ENCODE measurements at places on chromosomes 7 and 10.

GRCh38 chr7:143015084-143015483 lies 11.8 kb downstream of the OR9A2 start:
- no peak for DNase-seq

GRCh38 chr10:36373424-36374096 lies 731.5 kb upstream of the FZD8 start:
- no peak for DNase-seq

GRCh38 chr10:72720814-72721660 lies 29.1 kb downstream of the MCU start:
- DNase-seq = no peak

GRCh38 chr7:106418094-106418493 lies 133.3 kb upstream of the NAMPT start:
- peak; percentile 91 for DNase-seq

GRCh38 chr7:87075671-87076404 lies 16.4 kb upstream of the ELAPOR2 start:
- DNase-seq = no peak

GRCh38 chr10:62022830-62023229 lies 121.3 kb downstream of the ARID5B start:
- no peak for DNase-seq

DNA sequence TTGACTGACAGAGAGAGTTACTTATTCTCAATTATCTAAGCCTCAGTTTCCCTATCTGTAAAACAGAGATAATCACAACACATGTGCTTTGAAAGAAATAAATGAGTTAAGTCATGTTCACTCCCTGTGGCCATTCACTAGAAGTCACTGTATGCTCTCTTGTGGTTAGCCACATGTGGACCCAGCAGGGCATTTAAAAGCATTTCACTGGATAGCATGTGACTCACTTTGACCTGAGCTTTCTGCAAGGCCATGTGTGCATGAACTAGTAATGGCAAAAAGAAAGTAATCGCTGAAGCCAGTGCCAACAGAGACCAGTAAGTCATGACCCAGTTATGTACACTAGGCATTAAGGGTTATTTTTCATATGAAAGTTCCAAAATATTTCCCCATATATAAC lies 557.0 kb upstream of the IGFBP3 start:
- no peak for DNase-seq

DNA sequence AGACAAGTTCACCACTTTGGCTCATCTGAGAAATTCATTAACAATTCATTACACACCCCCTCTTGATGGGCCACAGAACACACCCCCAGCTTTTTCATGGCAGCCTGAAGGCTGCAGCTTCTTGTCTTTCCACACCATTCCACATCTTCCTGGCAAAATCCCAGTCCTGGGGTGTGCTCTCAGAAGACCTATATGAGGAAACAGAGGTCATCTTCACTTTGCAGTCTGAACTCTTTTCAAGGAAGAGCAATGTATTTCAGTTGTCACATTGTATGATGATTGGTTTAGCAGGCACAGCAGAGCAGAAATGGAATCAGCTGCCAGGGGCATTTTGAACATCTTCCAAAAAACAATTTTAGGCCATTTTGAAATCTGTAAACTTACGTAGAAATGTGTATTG lies 7.8 kb upstream of the LRRC27 start:
- DNase-seq = no peak

- no peak for DNase-seq
Observed at GRCh38 chr10:104498347-104499081, 142.6 kb upstream of the SORCS3 start.

DNA sequence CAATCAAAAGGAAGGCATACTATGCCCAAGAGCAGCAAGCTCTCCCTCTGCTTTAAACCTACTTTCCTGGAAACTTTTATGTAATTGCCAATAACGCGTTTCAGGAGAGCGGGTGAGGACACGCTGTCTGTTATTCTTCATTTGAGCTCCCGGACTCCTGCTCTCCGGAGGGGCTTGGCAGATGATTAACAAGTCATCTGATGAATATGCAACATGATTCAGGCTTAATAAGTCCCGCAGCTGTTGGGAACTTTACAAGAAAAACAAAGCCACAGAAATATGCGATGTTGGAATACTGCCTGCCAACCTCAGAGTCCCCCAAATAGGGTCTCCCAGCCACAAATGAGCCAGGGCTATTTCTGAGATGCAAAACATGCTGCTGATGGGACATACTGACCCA lies 348.0 kb downstream of the GPAM start:
- no peak for DNase-seq

GRCh38 chr10:52066383-52066782 lies 247.7 kb upstream of the DKK1 start:
- no peak for DNase-seq

DNA sequence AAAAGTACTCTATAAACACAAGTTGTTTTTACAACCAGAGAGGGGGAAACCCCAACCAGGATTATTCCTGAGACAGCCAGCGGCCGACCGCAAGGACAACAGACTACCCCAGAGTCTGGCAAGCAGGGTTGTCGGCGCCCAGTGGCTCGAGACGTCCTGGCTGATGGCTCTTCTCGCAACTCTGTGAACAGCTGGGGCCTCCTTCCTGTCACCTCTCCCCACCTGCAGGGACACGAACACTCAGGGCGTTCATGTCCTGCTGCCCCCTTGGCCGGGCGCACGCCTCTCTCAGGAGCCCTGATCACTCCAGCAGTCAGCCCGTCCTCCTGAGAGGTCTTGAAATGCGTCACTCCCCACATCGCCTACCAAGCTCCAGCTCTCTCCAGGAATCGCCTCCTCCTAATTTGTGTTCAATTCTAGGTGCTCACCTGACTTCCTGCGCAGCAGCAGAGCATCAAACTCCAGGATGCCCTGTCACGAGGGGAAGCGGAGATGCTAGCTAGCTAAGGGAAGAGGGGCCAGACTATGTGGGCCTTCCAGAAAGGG lies 66.4 kb upstream of the TNRC18 start:
- DNase-seq = no peak

DNA sequence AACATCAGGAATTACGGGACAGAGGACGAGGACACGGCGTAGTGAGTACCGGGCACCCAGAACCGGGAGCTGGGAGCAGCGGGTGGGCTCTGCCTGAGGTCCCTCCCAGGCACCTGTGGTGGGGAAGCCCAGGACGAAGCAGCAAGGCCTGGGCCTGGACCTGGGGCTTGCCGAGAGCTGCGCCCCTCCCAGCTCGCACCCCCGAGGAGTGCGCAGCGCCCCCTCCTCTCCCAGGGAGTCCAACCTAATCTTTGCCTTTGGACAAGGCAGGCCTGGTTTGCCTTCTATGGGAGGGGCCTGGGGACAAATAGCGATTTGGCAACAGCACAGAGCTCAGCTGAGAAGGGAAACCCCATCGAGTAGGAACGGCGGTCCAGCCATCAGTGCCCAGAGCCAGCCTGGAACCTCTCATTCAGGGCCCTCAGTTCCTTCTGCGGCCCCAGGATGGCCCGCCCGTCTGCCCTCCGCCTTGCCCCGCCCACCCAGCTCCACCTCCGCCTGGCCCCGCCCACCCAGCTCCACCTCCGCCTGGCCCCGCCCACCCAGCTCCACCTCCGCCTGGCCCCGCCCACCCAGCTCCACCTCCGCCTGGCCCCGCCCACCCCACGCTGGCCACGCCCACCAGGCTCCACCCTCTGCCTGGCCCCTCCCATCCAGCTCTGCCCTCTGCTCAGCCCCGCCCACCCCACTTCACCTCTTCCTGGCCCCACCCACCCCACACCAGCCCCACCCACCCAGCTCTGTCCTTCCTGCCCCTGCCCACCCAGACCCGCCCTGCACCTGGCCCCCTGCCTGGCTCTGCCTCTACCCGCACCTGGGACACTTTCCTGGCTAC lies 32.5 kb upstream of the KNDC1 start:
- DNase-seq = no peak

DNA sequence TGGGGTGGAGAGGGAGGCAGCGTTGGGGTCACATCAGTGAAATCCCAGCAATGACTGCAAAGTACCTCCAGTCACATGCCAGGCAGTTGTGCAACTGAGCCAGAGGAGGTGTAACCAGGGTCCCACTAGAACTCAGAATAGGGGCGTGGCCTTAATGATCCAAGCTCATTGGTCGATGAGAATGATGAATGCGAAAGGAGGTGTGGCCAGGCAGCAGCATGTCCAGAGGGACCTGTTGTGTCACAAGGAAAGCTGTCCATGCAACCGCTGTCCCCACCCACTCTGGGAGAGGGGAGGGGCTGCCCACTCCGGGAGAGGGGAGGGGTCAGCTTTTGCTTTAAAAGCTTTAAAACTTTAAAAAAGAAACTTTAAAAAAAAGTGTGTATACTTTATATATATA lies 25.3 kb upstream of the MTPAP start:
- DNase-seq = no peak

DNA sequence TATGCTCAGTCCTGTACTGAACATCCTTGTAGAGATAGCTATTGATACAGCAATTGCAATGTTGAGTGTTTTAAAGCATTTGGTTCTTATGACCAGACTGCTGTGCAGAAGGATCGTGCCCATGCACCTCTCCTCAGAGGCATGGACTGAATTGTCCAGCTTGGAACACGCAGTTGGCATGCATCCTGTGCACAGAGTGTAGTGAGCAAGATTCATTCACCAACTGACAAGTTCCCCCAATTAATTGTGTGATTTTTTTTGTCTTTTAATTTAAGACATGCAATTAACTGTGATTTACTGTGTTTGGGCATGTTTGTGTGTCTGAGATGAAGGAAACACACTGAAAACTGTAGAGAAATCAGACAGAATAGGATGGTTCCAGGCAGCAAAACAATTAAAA lies 323.7 kb downstream of the CDK14 start:
- DNase-seq = no peak

- no peak for DNase-seq
Observed at GRCh38 chr7:44057849-44058758, 7.3 kb downstream of the PGAM2 start.

DNA sequence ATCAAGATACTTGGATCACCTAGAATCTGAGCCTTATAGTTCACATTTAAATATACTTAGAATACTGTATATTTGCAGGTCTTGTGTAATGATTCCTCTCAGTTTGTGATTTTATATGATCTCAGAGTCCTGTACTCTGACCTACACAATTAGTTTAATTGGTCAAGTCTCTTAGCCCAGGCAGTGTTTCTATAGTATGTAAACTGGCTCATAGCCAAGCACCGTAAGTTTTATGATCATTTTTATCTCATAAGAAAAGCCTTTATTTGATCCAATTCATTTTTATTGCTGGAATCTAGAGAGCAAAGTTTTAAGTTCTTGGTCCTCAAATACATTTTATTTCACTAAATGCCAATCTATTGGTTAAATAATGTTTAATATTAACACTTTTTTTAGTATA lies 242.2 kb downstream of the MALRD1 start:
- DNase-seq = no peak

DNA sequence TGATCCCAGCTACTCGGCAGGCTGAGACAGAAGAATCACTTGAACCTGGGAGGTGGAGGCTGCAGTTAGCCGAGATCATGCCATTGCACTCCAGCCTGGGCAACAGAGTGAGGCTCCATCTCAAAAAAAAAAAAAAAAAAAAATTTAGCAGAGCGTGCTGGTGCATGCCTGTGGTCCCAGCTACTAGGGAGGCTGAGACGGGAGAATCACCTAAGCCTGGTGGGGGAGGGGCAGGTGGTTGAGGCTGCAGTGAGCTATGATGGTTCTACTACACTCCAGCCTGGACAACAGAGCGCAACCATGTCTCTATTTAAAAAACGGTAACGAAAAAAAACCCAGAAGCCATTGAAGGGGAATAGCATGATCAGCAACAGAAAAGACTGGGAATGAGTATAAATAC lies 89.9 kb downstream of the ARHGAP12 start:
- DNase-seq = no peak

DNA sequence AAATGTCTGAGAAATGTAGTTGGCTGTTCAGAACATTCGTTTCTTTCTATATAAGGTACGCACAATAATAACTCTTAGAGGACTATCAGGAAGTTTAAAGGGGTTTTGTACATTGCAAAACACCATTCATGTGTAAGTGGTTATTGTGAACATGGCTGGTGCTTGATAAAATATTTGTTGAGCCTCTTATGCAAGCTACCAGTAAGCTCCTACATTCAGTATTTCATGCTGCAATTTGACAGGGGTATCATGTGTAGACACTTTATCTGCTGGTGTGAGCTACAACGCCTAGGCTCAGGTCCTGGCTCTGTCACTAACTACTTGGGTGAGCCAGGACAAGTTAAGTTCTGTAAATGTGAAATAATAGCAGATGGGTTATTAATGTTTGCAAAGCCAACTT lies 75.5 kb downstream of the MAP3K8 start:
- DNase-seq = no peak

DNA sequence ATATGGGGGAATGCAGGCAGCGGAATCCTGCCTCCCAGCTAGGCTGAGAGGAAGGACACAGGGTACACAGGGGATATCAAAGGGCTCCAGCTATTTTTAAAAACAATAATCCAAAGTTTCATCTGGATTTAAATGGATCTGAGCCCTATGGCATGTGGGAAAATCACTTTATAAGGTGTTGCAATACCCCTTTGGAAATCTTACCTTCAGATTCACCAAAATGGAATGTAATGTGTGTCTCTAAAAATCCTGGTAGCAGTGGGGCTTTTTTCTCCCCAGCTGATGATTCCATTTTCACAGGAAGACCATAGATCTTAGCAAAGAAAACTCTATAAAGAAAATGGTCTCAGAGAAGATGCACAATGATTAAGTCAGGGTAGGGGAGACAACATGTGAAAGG lies 722.2 kb downstream of the PARD3 start:
- no peak for DNase-seq

DNA sequence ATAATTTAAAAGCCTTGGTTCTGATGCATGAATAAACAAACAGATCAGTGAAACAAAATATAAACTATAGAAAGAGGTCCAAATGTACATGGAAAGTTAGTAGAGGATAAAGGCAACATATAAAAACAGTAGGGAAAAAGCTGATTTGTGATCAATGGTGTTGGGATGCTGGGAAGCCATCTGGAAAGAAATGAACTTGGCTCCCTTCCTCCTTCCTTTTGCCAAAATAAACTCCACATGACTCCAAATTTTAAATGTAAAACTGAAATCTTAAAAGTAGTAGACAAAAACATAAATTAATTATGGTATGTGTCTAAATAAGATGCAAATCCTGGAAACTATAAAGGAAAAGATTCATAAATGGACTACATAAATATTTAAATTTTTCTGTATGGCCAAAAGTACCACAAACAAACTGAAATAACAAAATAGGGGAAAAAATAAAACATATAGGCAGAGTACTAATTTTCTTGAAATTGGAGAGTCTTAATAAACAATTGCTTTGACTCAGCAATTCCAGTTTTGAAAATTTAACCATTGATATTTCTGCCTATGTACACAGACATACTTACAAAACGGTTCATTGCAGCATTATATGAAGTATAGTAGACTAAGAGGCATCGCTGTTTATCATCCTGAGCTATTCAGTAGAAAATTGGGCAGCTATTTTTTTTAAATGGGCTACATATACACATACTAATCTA lies 77.0 kb upstream of the TRIM24 start:
- DNase-seq = no peak

- DNase-seq = no peak
Observed at GRCh38 chr10:816958-817357, 114.5 kb downstream of the LARP4B start.
